RPMI8226 (cell line): ENCODE measurements at places on chromosomes 2 and 18.

GRCh38 chr2:25700221-25700660, 26.9 kb upstream of the DTNB start:
- peak; percentile 68 for DNase-seq

DNA sequence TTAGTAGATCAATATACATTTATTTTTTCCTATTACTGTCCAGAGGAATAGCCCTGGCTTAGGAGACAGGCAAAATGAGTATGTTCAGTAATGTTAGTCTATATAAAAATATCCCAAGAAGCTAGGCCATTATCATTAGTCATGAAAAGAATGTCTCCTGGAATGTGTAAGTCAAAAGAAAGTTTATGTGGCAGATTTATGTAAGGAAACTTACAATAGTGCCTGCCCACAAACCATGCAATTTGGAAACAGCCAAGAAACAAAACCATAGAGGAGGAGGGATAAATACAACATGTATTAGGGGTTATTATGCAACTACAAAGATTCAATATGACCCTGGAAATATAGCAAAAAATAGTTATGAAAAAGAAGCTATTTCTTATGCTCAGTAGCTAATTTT, 96.3 kb downstream of the NOL4 start:
- no peak for DNase-seq

DNA sequence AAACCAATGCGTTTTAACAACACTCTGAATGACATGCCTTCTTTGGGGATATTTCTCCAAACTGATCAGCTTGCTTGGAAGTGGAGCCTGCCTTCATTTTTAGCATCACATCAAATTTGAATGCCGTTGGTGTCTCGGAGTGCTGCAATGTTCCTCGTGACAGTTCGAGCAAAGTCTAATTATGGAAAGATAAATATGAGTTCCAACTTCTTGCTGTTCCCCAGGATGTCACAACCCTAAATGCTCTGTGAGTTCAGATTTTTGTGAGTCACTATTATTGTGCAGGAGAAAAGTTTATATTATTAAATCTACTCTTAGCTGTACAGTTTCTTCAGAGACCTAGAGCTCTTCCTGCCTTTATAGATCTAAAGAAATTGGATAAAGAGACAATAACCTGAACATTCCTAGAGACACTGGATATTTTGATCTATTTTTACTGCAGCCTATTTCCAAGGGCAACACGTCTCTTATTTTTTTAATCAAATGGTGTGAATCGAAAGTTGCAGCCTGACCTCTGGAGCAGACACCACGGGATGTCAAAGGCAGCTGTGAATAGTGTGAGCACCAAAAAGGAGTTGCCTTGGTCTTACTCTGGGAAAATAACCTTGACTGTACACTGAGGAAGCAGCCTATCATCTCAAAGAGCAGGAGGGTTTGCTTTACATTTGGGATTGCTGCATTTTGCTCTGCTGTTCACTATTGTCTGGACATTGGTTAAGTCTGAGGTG, 330.1 kb downstream of the TDRD15 start:
- no peak for DNase-seq

DNA sequence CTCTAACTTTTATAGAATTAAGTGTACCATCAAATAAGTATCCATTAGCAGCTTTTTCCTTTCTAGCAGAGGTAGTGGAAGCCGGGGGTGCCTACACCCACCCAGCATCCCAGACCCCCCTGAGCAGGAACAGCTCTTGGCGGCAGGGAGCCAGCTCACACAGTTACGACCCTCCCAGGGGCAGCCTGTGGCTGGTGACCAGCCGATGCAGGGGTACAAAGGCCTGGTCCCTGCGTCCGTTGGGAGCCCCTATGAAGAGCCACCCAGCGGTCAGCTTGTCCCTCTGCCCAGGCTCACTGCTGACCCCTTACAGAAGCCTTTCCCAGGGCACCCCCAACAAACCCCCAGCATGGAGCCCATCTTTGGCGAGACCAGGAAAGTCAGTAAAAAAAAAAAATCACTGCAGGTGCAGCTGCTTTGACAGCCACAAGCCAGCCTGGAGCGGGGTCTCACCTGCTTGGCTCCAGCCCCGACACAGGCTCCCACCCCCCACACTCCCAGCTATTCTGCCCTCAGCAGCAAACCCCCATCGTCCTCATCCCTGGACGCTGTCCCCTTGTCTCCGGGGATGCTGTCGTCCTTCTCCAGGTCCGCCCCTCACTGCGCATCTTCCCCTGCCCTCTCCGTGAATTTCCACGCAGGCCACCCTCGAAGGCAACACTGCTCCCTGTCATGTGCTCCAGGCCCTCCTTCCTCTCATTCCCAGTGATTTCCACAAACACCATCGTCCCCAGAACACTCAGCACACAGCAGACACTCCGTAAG, 43.1 kb downstream of the GPC1 start:
- no peak for DNase-seq

- DNase-seq = no peak
These were observed 990 bp upstream of the MGAT4A start for GRCh38 chr2:98731894-98732349.
